Activated CD8-positive, alpha-beta T cell treated with anti-CD3 and anti-CD28 coated beads, Interleukin-2, amount 10 ng/mL, durations not matched to agents 7 days and 5 days (primary cell): ENCODE measurements at places on chromosomes 6 and 20.

DNA sequence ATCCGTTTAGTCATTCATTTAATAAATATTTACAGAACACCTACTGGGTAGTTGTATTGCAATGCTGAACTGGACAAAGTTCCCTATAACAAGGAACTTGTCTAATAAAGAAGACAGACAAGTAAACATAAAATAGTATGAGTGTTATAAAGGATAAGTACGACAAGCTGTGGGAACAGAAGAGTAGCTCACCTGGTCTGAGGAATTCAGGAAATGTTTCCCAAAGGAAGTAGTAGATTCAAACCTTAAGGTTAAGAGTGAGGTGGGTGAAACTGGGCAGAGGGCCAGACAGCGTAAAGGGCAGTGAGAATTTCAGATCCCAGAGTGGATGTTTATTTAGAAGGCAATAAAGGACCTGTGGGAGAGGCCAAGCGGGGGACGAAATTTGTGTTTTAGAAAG is 72.3 kb upstream of the CD2AP start:
- peaks cover 9% of the 10 kb centered on the region for H3K27me3 ChIP-seq
- no peak overlapping the region for H3K4me3 ChIP-seq
- H3K36me3 ChIP-seq: no peaks in the 10 kb centered on the region
- no peak for DNase-seq
- no peaks in the 10 kb centered on the region for H3K4me1 ChIP-seq

DNA sequence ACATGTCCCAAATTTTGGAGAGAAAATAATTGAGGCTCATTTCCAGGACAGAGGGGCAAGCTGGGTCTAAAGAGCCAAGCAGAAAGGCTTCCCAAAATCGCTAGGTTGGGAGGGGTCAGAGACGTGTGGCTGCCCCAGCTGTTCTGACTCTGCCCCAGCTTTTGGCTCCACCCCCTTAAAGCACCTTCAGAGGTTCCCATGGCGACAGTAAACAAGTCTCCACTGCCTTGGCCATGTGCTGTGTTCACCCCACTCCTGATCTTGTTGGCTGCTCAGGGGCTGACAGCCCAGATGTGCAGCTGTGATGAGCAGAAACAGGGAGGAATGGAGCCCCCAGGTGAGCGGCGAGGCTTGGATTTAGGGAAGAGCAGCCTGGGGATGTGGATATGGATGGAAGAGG is 72.8 kb upstream of the SPTLC3 start:
- peaks cover 6% of the 10 kb centered on the region for H3K27me3 ChIP-seq
- H3K36me3 ChIP-seq: no peaks in the 10 kb centered on the region
- no peak overlapping the region for H3K27ac ChIP-seq
- no peak for DNase-seq
- H3K4me1 ChIP-seq: no peaks in the 10 kb centered on the region

DNA sequence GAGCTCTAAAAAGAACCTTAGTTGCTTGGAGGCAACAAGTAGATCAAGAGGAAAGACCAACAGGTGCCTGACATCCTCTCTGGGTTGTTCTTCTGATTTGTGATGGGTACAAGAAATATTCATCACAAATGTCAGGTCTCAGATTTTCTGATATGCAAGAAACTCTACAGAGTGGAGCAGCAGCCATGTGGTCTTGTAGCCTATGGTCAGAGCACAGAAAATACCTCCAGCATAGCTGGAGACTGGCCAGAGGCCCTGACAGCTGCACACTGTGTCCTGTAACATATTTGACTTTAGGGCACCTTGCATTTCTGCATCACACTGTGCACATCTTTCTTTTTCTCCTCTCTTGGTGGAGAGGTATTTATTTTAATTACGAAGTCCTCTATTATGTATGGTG is 116.3 kb downstream of the GMPR start:
- no peaks in the 10 kb centered on the region for H3K27me3 ChIP-seq
- no peak overlapping the region for H3K4me3 ChIP-seq
- H3K27ac ChIP-seq: no peak overlapping the region
- DNase-seq: no peak
- H3K4me1 ChIP-seq: peaks cover 5% of the 10 kb centered on the region

DNA sequence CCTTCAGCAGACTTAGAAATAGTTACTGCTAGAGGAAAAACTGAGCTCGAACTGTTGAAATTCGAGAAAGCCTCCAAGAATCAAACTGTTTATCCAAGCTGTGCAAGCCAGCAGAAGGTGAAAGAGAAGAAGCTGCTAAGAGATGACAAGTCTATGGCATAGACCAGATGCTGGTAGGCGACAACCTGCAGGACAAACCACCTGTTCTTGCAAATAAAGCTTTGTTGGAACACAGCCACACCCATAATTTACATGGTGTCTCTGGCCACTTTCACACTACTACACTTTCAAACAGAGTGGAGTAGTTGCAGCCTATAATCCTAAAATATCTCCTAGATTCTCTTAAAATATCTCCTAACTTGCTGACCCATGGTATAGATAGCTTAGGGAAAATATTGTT is 33.3 kb downstream of the TNFRSF21 start:
- no peaks in the 10 kb centered on the region for H3K36me3 ChIP-seq
- no peak overlapping the region for H3K27ac ChIP-seq
- H3K4me3 ChIP-seq: no peak overlapping the region
- no peaks in the 10 kb centered on the region for H3K27me3 ChIP-seq

GRCh38 chr20:62395311-62396242 is 8.7 kb downstream of the RPS21 start:
- H3K27ac ChIP-seq: no peak overlapping the region
- no peaks in the 10 kb centered on the region for H3K27me3 ChIP-seq
- H3K4me3 ChIP-seq: no peak overlapping the region
- DNase-seq: no peak
- no peaks in the 10 kb centered on the region for H3K4me1 ChIP-seq

DNA sequence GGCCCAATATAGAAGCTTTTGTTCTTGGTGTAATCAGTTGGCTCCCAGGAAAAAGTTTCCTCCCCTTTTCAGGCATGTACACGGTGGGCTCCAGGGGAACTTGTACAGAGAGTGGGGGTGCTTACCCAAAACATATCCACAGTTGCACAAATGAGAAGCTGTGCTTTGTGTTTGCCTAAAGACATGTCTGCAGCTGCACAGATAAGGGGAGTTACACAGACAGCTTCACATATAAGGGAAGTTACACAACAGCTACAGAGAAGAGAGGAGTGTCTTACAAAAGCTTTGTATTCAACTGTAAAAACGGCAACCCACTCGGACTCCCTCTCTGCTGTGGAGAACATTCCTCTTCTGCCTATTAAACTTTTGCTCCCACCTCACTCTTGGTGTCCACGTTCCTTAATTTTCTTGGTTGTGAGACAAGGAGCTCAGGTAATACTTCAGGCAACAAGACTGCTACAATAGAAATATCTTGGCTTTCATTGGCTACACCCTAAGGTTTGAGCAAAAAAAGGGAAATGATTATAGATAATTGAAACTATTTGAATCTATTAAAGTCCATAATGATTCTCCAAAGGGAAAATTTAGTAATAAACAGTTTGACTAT is 7.4 kb upstream of the PNRC1 start:
- H3K4me1 ChIP-seq: no peaks in the 10 kb centered on the region
- no peak for DNase-seq
- H3K27ac ChIP-seq: no peak overlapping the region
- no peak overlapping the region for H3K4me3 ChIP-seq
- no peaks in the 10 kb centered on the region for H3K27me3 ChIP-seq
- H3K36me3 ChIP-seq: no peaks in the 10 kb centered on the region

DNA sequence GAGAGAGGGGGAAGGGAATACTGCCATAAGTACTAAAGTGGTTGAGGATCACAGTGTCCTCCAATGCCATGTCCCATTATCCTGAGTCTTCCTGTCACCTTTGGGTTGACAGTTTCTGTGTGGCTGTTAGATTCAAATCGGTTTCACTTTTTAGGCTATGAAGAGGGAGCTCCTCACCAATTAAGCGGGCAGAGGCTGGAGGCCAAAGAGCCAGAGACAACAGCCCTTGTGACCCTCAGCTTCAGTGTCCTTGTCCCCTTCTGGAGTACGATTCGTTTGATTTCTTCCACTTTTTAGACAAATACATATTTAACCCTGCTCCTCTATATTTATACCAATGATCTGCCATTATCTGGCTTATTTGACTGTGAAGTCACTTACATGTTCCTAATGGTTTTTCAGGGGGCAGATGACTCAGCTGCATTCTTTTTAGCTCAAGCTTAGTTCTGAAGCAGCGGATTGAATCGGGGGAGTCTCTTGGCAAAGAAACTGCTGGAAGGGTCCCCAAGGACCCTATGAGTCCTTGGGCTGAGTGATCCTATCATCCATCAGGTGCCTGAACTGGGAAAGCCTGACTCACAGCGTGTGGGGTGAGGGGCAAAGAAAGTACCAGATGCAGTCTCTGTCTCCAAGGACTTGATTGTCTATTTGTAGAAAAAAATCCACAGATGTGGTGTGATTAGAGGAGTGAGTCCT is 18.2 kb downstream of the FERMT1 start:
- H3K4me1 ChIP-seq: no peaks in the 10 kb centered on the region
- DNase-seq: no peak
- no peak overlapping the region for H3K4me3 ChIP-seq
- H3K36me3 ChIP-seq: no peaks in the 10 kb centered on the region
- no peak overlapping the region for H3K27ac ChIP-seq
- peaks cover 13% of the 10 kb centered on the region for H3K27me3 ChIP-seq

DNA sequence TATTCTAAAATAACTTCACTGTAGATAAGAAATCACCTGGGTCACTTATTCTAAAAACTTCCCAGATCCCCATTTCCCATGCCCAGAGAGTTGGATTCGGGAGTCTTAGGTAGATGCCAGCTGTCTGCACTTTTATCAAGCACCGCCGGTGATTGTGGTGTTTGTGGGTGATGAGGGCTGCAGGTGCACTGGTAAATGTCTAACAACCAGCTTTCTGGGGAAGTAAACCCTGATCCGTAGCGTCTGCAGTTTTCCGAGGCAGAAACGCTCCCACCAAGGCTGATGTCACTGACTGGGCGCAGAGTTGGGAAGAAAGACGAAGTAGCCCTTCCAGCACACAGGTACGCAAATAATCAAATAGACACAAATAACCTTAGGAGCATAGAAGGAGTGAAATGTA is 152.2 kb upstream of the KCNG1 start:
- peaks cover 16% of the 10 kb centered on the region for H3K27me3 ChIP-seq
- H3K27ac ChIP-seq: no peak overlapping the region
- H3K36me3 ChIP-seq: no peaks in the 10 kb centered on the region
- H3K4me3 ChIP-seq: no peak overlapping the region
- H3K4me1 ChIP-seq: no peaks in the 10 kb centered on the region

- no peak overlapping the region for H3K27ac ChIP-seq
- no peaks in the 10 kb centered on the region for H3K27me3 ChIP-seq
- peaks cover 9% of the 10 kb centered on the region for H3K36me3 ChIP-seq
- H3K4me1 ChIP-seq: peaks cover 13% of the 10 kb centered on the region
These were observed 58.2 kb upstream of the SYNDIG1 start for GRCh38 chr20:24411003-24411833.

- H3K27ac ChIP-seq: no peak overlapping the region
- H3K4me1 ChIP-seq: no peaks in the 10 kb centered on the region
- H3K27me3 ChIP-seq: peaks cover 4% of the 10 kb centered on the region
- no peaks in the 10 kb centered on the region for H3K36me3 ChIP-seq
- no peak for DNase-seq
These were observed 27.3 kb downstream of the RNF182 start for GRCh38 chr6:13952101-13952500.

DNA sequence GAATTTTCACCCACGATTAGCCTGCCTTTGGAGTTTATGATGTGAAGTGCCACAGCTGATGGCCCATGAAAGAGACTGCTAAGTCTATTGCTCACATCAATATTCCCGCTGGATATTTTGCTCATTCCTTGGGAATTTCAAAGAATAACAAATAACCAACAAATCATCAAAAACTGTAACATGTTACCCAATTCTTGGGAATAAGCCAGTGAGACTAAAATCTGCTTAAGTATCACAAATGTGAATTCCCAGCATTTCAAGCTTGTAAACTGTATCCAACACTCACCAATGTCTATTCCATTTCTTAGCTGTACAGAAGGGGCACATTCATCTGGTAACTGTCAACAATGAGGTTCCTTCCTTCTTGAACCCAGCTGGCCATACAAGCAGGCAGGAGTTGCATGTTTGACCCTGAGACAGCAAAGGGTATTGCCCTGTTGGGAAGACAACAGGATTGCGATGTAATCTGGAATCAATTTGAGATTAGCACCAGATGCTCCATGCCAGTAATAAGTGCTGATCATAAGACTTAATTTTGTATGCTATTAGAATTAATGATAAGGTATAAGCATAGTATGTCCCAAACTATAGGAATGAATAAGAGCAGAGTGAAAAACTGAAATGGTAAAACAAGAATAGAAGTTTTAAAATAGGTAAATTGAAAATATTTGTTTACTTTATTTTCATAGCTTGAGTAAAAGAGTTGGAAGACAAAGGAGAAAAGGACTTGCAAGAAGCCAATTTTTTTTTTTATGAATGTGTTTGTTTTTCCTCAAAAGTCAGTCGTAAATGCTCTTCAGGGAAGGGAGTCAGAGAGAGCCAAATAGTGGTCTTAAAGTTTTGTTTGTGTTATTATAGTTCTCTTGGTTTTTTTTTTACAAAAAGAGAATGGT is 58.8 kb downstream of the RSPO3 start:
- no peaks in the 10 kb centered on the region for H3K4me1 ChIP-seq
- H3K27ac ChIP-seq: no peak overlapping the region
- no peak for DNase-seq

GRCh38 chr6:40293060-40293459 is 294.1 kb downstream of the LRFN2 start:
- no peak overlapping the region for H3K4me3 ChIP-seq
- no peak for DNase-seq
- H3K27me3 ChIP-seq: peaks cover 2% of the 10 kb centered on the region
- H3K27ac ChIP-seq: no peak overlapping the region
- H3K36me3 ChIP-seq: no peaks in the 10 kb centered on the region
- no peaks in the 10 kb centered on the region for H3K4me1 ChIP-seq

DNA sequence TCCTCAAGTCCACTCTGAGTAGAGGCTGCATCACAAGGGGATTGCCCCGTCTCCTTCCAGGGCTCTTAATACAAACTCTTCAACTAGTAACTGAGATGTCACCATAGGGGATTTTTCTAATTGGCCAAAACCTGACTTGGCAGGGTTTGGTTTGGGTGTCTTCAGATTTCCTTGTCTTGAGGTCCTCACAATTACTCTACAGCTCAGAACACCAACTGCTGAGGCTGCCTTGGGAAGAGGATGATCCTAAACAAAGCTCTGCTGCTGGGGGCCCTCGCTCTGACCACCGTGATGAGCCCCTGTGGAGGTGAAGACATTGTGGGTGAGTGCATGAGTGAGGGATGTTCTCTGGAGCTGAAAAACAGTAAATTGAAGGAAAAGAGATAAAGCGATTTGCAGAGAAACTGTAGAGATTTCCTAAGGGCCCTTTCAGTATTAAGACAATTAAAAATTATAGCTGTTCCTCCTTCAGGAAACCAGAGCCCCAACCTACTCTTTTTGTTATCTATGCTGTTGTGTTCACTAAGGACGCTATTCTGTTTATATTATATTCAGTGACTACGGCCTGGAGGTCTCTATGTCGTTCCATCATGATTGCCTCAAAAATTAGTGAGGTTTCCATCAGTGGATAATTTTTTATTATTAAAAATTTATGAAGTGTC is at the start of gene HLA-DQA1:
Gene HLA-DQA1 (plus strand): TSS at position 188 of the 662 bp plus-strand sequence. CDS start 53 bp downstream, at position 241.
- DNase-seq: no peak
- peaks cover 29% of the 10 kb centered on the region for H3K4me1 ChIP-seq
- no peaks in the 10 kb centered on the region for H3K36me3 ChIP-seq
- H3K27me3 ChIP-seq: peaks cover 35% of the 10 kb centered on the region
- no peak within 1 kb of the TSS for H3K4me3 ChIP-seq

- peak overlapping the region; percentile 56 for H3K27ac ChIP-seq
- peak overlapping the region; percentile 23 for H3K4me3 ChIP-seq
- no peaks in the 10 kb centered on the region for H3K36me3 ChIP-seq
- peaks cover 17% of the 10 kb centered on the region for H3K27me3 ChIP-seq
- peaks cover 50% of the 10 kb centered on the region for H3K4me1 ChIP-seq
These were observed 107.1 kb downstream of the CEBPB start for GRCh38 chr20:50297498-50298376.

- H3K27ac ChIP-seq: no peak overlapping the region
- no peaks in the 10 kb centered on the region for H3K27me3 ChIP-seq
- no peak for DNase-seq
- H3K36me3 ChIP-seq: no peaks in the 10 kb centered on the region
- no peak overlapping the region for H3K4me3 ChIP-seq
These were observed 793.6 kb downstream of the TFAP2A start for GRCh38 chr6:9621276-9621675.
